ENCODE measurements at places on chromosomes 11 and 22. TPM values are rescaled to one million over a fixed set of nuclear protein-coding genes. Genes with fewer than 3 reads are reported as not detected.
A peak's percentile ranks its signal among the peaks of the same experiment; 100 is the strongest.

The GCAT gene
- total RNA-seq = 22.8 TPM

The RFPL3 gene
- total RNA-seq = not detected

The MOGAT2 gene
- total RNA-seq = not detected

The SYT12 gene
- 0.47 TPM for total RNA-seq

The TMEM191C gene
- total RNA-seq = 4.4 TPM

The NLRP14 gene
- total RNA-seq = 0.40 TPM

The STARD10 gene
- total RNA-seq = 32.2 TPM

GRCh38 chr22:22703715-22704114 lies 59.3 kb downstream of the GGTLC2 start:
- DNase-seq = no peak

DNA sequence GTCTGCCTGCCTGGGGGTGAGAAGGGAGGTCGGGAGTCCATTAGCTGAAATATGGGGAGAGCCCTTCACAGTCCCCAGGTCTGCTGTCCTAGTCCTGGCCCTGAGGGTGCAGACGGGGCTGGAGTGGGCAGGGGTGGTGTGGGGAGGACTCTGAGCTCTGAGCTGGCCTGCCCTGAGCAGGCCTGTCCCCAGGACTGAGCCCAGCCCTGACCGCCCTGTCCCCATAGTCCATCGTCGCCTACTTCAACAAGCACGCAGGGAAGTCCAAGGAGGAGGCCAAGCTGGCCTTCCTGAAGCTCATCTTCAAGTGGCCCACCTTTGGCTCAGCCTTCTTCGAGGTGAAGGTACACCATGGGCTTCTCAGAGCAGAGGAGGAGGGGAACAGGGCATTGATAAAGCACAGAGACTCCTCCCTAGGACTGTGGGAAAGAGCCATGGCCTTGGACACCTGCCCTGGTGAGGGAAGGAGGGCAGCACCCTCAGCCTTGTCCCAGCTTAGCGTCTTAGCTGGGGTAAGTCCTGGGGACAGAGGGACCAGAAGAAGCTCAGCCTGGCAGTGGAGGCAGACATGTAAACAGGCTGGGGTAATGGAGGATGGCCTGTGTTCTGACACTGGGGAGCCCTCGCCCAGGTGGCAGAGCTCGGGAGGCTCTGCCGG lies 83.7 kb downstream of the MYO7A start:
- no peak for DNase-seq

DNA sequence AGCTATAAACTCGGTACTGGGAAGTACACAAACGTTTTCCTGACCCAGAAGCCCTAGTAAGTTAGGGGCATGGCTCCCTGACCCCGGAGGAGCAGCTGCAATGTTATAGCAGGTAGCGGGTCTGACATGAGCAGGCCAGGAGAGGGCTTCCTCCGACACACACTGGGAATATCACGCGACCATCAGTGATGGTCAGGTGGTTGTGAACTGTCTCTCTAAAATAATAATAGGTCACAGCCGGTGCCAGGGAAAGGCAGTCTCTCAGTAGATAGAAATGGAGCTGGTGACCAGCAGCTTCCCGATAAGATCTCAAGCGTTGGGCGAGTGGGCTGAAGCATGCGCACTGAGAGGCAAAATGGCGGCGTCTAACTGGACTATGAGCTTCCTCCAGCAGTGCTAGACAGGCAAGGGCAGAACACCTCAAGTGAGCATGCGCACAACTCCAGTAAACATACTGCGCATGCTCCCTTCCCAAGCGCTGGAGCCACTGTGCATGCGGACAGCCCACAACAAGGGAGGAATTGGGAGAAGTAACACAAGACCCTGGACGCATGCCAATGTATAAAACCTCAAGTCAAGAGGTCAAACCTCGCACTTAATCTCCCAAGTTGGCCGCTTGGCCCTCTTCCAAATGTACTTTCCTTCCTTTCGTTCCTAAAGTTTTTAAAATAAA lies 22.3 kb upstream of the TESMIN start:
- no peak for DNase-seq

DNA sequence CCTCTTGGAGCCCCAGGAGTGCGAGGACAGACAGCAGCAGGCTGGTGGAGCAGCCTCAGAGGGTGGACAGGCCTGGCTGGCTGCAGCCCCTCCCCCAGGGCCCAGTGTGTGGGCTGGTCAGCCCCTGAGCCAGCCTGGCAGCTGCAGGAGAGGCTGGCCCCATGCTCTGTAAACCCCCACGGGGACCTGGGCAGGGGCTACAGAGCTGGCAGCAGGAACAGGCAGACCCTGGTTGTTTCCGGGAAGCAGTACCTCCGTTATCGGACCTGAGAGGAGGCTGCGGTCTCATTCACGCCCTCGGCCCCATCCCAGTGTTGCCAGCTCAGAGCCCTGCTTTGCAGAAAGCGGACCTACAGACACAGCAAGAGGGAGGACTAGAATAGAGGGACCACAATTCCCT lies 38.5 kb upstream of the COMT start:
- peak; percentile 69 for DNase-seq

- no peak for DNase-seq
These were observed 86.5 kb upstream of the RRM1 start for GRCh38 chr11:4008116-4008515.

DNA sequence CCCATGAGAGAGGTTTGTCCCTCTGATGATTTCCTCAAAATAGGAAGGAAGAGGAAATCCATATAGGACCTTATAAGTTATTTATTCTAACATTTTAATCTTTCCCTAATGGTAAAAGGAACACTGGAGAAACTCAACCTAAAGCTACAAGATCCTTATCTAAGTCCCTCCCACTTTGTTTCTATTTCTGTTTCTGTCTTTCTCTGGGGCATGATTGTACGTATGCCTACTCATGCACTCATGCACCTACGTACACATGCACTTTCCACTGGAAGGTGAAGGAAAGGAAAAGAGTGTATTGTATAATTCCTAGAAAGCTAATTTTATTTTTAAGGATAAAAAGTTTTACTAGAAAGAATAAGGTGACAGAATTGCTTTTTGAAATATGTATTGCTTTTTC lies 125.0 kb downstream of the RAB38 start:
- DNase-seq = no peak

- DNase-seq = no peak
These were observed 4.3 kb downstream of the BCO2 start for GRCh38 chr11:112179601-112180000.

- no peak for DNase-seq
These were observed 117.3 kb downstream of the CEP164 start for GRCh38 chr11:117444711-117445658.

GRCh38 chr11:45597097-45597496 lies 68.3 kb downstream of the CHST1 start:
- no peak for DNase-seq

GRCh38 chr11:72328366-72329224 lies 84.6 kb upstream of the PHOX2A start:
- DNase-seq = no peak

- no peak for DNase-seq
These were observed 11.9 kb downstream of the KIAA1671 start for GRCh38 chr22:24964441-24964840.

DNA sequence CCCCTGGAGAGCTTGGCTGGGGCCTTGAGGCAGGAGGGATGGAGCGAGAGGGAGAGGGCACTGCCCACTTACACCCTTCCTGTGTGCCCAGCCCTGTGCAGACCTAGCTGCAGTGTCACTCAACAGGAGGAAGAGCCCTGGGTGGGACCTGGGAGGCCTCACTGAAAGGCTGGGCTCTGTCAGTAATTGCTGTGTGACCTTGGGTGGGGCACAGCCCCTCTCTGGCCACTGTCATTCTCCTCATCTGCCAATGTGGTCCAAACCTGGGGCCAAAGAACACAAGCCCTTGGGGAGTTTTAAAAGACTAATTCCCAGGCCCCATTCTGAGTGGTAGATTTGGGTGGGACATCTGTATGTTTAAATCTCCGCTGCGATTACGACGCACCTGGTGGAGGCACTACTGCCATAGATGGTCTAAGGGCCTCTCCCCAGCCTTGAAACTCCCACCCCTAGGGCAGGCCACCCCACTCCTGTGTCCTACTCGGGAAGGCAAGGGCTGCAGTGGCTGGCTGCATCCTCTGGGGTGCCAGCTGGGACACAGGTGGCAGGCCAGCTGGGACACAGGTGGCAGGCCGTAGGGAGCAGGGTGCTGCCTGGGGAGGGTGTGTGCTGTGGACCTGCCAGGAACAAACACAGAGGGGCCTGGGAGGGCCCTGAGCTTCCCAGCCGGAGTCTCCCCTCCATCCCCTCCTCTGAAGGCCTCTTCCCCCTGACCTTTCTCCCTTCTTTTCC lies 12.3 kb upstream of the SOX10 start:
- DNase-seq = no peak

- DNase-seq = no peak
These were observed at the start of gene DRICH1 for GRCh38 chr22:23632178-23632577. Gene DRICH1 (minus strand): TSS chr22:23632321. CDS start chr22:23632023, 298 bp downstream.

- no peak for DNase-seq
These were observed 81.1 kb downstream of the BDNF start for GRCh38 chr11:27619039-27619574.

DNA sequence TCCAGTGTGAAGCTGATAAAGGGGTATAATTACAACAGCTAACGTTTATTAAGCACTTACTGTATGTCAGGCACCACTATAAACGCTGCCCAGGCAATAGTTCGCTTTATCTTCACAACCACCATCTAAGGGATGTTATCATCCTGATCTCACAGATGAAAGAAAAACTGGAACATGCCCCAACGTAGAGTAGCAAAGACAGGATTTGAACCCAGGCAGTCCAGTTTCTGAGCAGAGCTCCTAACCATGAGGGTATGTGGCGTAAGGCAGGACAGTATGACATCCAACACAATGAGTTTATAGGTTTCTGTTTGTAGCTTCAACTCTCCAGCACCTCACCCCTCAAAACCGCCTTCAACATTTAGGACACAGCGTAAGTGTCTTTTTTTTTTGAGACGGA lies 59.5 kb downstream of the AHNAK start:
- DNase-seq = no peak

- peak; percentile 56 for DNase-seq
These were observed 76.6 kb upstream of the NARS2 start for GRCh38 chr11:78651136-78651775.

DNA sequence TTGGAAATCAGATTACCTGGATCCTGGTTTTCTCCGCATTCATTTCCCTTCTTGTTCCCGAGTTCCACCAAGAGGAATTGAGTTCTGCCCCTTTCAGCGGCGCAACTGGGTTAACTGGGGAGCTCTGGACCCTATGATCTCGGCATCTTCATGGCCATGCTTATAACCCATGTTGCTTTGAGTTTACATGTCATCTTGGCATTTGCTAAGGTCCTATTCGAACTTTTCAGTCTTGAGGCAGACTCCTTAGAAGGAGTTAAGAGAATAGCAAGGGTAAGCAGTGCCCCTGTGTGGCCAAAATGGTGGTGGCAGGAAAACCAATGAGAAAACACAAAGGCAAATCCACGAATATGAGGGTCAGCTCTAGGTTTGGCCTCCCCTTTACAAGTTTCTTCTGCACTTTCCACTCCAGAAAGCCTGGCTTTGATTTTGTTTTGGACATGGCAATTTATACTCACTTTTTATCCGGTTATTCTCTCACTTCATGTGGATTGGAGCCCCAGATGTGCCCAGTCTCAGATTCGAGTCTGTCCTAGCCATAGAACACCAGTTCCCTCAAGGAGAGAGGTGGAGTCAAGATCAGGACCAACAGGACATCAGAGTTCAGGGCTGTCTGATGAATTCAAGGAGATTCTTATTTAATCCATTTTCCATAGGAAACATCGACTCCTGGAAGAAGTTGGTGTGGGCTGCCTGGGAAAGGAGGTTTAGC lies 55.3 kb upstream of the FBXO3 start:
- peak; percentile 90 for DNase-seq

- DNase-seq = peak; percentile 28
These were observed 16.5 kb downstream of the P2RY2 start for GRCh38 chr11:73234471-73235181.

DNA sequence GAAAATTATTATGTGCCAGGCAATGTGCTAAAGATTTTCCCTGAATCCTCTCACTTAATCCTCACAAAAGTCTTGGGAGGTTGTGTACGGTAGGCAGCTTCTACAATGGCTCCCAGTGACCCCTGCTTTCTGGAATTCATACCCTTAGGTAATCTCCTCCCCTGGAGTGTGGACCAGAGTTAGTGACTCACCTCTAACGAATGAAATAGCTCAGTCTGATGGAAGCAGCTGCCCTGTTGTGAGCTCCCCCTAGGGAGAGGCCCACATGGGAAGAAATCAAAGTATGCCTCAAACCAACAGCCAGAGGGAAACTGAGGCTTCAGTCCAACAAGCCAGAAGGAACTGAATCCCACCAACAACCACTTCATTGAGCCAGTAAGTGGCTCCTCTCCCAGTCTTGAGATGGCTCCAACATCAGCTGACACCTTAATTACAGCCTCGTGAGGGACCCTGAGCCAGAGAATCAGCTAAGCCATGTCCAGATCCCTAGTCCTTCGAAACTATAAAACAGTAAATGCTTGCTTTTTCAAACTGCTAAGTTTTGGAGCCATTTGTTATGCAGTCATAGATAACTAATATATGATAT lies 98.9 kb upstream of the ISX start:
- DNase-seq = peak; percentile 59

DNA sequence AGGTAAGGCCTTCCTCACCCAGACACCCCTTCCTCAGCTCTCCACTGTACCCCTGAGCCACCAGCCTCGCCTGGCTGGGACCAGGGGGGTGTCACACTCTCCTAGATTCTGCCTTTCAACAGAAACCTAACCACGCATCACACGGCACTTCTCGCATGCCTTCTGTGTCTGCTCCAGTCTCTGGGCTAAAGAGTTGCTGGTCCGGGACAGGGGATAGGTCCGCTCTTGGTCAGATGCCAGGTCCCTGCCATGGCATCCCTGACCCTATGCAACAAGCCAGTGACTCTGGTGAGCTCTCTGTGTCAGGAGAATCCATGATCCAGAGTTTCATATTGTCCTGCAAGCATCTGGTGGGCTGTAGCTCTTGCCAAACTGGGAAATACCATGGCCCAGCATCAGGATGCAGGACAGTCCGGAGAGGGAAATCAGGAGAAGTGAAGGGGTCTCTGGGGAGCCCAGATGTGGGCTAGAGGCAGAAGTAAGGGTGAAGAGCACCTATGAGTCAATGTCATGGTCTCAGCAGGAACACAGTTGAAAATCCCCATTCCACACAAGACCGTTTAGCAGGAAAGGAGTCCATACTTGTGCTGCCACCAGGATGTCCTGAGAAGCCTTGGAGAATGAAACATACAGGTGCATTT lies 14.1 kb downstream of the IGLL5 start:
- no peak for DNase-seq

DNA sequence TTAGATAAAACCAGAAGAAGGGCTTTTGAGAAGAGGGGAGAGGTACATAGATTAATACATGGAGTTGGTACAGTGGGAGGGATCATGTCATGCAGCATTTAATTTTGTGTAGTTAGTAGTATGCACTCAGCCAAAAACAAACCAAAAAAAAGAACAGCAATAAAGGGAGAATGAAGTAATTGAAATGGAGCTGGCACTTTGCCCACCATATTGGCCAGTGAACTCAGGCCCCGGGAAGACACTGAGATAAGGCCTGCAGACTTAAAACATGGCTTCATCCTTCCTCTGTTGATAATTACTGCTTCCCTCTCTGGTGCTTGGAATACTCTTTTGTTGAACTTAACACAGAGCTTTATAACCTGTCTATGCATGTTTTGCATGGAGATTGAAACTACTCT lies 3.1 kb downstream of the PANX1 start:
- DNase-seq = peak; percentile 2

- DNase-seq = no peak
These were observed 20.8 kb upstream of the CLNS1A start for GRCh38 chr11:77658213-77659013.
